Heart right ventricle (tissue), 16 donors: ENCODE measurements at places on chromosomes 7 and 10. TPM values are rescaled to one million over a fixed set of nuclear protein-coding genes. Genes with fewer than 3 reads are reported as not detected.

HOXA2 gene
- 0.22 TPM for polyA plus RNA-seq

ACSL5 gene
- polyA plus RNA-seq = 7.3 TPM

GRCh38 chr7:94133460-94133859, 129.3 kb upstream of the BET1 start:
- H3K27ac ChIP-seq = no peak overlapping the region
- H3K4me3 ChIP-seq = no peak overlapping the region
- peaks cover 11% of the 10 kb centered on the region for H3K4me1 ChIP-seq
- H3K36me3 ChIP-seq = no peaks in the 10 kb centered on the region

- no peaks in the 10 kb centered on the region for H3K4me1 ChIP-seq
- H3K4me3 ChIP-seq = no peak overlapping the region
- H3K27ac ChIP-seq = no peak overlapping the region
- H3K36me3 ChIP-seq = no peaks in the 10 kb centered on the region
- no peak for DNase-seq
These were observed 34.8 kb upstream of the AGR2 start for GRCh38 chr7:16839646-16840045.

OR2A42 gene
- 0.07 TPM for polyA plus RNA-seq

PTEN gene
- 28.5 TPM for polyA plus RNA-seq

BTBD16 gene
- not detected for polyA plus RNA-seq
